Choroid plexus epithelial cell (primary cell): ENCODE measurements at places on chromosomes 13 and 19.

- peak; percentile 26 for DNase-seq
Measured at GRCh38 chr13:41823476-41823875, 137.4 kb downstream of the VWA8 start.

DNA sequence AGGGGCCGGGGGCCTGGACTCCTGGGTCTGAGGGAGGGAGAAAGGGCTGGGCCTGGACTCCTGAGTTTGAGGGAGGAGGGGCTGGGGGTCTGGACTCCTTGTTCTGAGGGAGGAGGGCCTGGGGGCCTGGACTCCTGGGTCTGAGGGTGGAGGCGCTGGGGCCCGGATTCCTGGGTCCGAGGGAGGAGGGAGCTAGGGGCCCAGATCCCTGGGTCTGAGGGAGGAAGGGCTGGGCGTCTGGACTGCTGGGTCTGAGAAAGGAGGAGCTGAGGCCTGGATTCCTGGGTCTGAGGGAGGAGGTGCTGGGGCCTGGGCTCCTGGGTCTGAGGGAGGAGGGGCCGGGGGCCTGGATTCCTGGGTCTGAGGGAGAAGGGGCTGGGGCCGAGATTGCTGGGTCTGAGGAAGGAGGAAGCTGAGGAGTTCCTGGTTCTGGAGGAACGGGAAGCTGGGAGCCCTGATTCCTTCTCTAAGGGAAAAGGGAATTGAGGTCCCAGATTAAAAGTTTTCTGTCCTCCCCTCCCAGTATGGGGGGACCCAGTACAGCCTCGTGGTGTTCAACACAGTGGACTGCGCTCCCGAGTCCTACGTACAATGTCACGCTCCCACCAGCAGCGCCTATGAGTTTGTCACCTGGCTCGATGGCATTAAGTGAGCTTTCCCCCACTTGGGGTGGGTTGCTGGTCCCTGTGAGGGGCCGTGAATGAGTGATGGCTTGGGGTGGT lies 721 bp downstream of the MED25 start:
- no peak for DNase-seq

GRCh38 chr19:34217952-34218817 lies 36.2 kb upstream of the GARRE1 start:
- peak; percentile 99 for DNase-seq

- peak; percentile 82 for DNase-seq
Measured at GRCh38 chr13:84896128-84896527, 903.1 kb downstream of the SLITRK6 start.
